ENCODE measurements at places on chromosomes 3 and 15. TPM values are rescaled to one million over a fixed set of nuclear protein-coding genes. Genes with fewer than 3 reads are reported as not detected.

- no peak overlapping the region for H3K27ac ChIP-seq
- no peak overlapping the region for H3K4me3 ChIP-seq
- H3K4me1 ChIP-seq: no peaks in the 10 kb centered on the region
- DNase-seq: no peak
Observed at GRCh38 chr3:29577250-29577649, 296.4 kb downstream of the RBMS3 start.

The CLN6 gene
- total RNA-seq: 18.7 TPM

The GRM7 gene
- total RNA-seq: 2.7 TPM

DNA sequence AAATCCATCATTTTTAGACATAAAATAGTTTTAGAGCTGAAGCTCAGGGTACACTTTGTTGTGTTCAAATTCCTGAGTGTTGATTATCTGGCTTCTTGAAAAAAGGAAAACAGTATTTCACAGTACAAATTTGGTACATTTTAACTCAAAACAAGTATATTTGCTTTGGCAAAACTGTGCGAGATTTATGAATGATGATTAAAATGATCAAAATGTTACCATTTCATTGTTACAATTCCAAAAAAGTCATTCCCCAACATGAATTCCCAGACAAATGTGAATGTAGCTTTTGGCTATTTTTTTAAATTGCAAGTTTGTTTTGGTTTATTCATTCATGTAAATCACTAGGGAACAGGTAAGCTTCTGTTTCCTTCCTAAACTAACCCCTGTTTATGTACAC is 347.4 kb upstream of the DCBLD2 start:
- peaks cover 3% of the 10 kb centered on the region for H3K36me3 ChIP-seq
- no peak overlapping the region for H3K4me3 ChIP-seq

DNA sequence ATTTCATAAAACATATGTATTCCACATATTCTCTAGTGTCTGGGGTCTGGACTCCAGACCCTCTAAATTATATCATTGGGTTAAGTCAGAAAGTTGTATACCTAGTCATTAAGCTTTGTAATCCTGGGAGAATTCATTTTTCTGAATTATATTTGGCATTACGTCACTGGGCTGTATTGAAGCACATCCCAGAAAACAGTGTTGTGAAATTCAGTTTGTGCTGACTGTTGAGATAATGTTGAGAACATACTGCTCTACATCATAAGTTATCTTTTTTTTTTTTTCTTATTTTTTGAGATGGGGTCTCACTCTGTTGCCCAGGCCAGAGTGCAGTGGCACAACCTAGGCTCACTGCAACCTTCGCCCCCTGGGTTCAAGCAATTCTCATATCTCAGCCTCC is 153.1 kb upstream of the STT3B start:
- H3K4me3 ChIP-seq: no peak overlapping the region
- no peaks in the 10 kb centered on the region for H3K27me3 ChIP-seq
- H3K27ac ChIP-seq: no peak overlapping the region
- no peaks in the 10 kb centered on the region for H3K36me3 ChIP-seq
- no peak for DNase-seq
- H3K4me1 ChIP-seq: peaks cover 7% of the 10 kb centered on the region

GRCh38 chr15:49752517-49752916 is 131.7 kb downstream of the DTWD1 start:
- no peak for DNase-seq
- H3K36me3 ChIP-seq: no peaks in the 10 kb centered on the region
- no peaks in the 10 kb centered on the region for H3K4me1 ChIP-seq
- no peaks in the 10 kb centered on the region for H3K27me3 ChIP-seq

The ST3GAL6 gene
- total RNA-seq: 15.0 TPM

DNA sequence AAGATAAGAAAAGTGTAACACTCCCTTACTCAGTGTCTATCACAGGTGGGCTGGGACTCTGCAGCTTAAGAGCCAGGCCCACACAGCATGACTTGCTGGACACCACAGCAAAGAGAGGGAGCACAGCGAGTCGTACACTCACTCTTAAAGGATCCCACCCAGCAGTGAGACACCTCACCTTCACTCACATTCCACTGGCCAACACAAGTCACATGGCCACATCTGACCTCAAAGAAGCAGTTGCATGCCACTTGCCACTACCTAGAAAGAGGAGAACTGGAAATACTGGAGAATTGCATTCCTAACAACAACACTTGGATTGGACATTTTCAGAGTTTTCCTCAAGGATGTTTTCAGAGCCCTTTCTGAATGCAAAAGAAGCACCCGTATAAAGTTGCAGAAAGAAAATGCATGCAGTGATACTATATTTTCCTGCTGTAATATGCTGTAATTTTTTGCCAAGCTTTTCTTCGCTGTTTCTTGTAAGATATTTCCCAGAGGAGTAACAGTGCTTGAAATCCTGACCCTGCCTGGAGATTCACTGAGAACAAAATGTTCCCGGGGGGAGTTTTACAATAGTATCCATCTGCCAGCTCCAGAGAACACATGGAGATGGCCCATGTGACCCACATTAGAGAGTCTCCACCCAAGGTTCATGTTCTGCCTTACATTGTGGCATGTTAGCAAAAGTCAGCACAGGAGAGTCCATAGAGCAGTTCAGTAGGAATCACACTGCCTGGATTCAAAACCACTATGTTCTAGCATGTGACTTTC is 42.2 kb downstream of the TRIM42 start:
- no peaks in the 10 kb centered on the region for H3K27me3 ChIP-seq
- no peak overlapping the region for H3K4me3 ChIP-seq
- peak overlapping the region; percentile 42 for H3K27ac ChIP-seq

DNA sequence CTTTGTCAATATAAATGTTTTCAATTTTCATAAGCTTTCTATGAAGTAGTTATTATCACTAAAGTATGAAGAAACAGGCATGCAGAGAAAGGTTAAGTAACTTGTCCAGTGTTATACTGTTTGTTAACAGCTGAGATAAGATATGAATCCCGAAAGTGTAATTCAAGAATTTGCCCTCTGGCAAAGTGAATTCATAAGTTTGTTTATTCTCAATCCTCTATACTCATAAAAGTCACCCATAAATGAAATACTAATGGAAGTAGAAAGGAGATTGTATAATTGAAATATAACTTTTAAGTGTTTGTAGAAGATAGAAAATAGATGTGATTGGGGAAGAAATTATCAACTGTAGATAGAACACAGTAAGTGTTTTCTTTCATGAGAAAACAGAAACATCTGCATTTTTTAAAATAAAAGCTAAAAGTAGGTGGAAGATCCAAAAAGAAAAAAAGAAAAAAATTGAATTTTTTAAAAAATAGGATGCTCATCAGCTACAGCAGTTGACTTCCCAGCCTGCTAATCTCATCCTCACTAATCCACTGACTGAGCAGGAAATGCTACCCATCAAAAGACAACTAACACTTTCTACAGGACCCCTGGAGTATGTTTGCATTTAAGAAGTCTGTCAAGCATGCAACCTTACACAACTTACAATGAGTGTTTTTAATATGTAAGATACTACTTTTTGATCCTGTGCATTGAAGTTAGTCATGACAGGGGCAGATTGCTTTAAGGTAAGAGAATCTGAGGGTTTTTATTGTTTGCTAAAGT is 878.1 kb downstream of the SI start:
- no peak overlapping the region for H3K4me3 ChIP-seq
- H3K36me3 ChIP-seq: no peaks in the 10 kb centered on the region
- no peak for DNase-seq
- no peak overlapping the region for H3K27ac ChIP-seq

The KBTBD12 gene
- total RNA-seq: 0.07 TPM

- H3K36me3 ChIP-seq: no peaks in the 10 kb centered on the region
- H3K27ac ChIP-seq: no peak overlapping the region
- no peak for DNase-seq
- H3K4me1 ChIP-seq: no peaks in the 10 kb centered on the region
- no peak overlapping the region for H3K4me3 ChIP-seq
Observed at GRCh38 chr3:48118322-48118721, 69.9 kb downstream of the CDC25A start.

- H3K27ac ChIP-seq: no peak overlapping the region
- no peaks in the 10 kb centered on the region for H3K27me3 ChIP-seq
- H3K36me3 ChIP-seq: no peaks in the 10 kb centered on the region
Observed at GRCh38 chr3:88960019-88960418, 147.4 kb upstream of the EPHA3 start.

GRCh38 chr3:133573629-133574194 is at the start of gene CDV3:
TSS of gene CDV3 (plus strand) at chr3:133573686. CDS start at chr3:133574045, 359 bp downstream.
- peaks cover 4% of the 10 kb centered on the region for H3K36me3 ChIP-seq
- H3K27ac ChIP-seq: peak within 1 kb of the TSS; percentile 95
- no peak for DNase-seq
- peak within 1 kb of the TSS; percentile 88 for H3K4me3 ChIP-seq
- H3K27me3 ChIP-seq: no peaks in the 10 kb centered on the region
- H3K4me1 ChIP-seq: peaks cover 30% of the 10 kb centered on the region

DNA sequence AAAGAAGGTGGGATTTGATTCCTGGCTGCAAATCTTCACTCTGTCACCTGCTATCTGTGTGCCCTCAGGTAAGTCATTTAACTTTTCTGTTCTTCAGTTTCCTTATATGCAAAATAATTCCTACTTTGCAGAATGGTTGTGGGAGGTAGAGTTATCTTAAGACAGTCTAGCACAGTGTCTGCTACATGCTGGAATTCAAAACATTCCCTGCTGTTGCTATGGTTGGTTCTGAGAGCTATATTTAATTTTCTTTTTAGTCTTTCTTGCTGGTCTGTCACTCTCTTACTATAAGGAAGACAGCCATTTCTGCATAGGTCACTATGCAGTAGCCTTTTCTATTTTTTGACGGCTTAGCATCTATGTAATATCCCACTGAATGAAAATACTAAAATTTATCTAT is 4.0 kb upstream of the ADPGK start:
- H3K4me1 ChIP-seq: peaks cover 14% of the 10 kb centered on the region
- no peak for DNase-seq
- no peak overlapping the region for H3K4me3 ChIP-seq

DNA sequence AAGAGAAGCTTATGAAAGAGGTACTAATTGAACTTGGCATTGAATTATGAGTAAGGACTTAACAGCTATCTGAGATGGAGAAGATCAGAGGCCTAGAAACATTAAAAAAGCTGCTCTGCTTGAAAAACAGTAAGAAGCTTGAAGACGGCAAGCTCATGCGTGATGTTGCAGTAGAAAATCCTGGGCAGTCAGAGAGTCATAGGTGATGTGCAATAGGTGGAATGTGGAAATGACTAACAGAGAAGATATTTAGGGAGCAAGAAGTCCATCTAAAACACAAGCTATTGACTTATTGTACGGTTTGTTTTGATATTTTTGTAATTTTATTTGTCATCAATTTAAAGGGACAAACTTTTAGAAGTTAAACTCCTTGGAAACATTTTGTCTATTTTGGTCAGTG is 1101.4 kb downstream of the ROBO2 start:
- H3K4me1 ChIP-seq: no peaks in the 10 kb centered on the region
- DNase-seq: no peak
- H3K27ac ChIP-seq: no peak overlapping the region

- DNase-seq: peak; percentile 60
- peaks cover 4% of the 10 kb centered on the region for H3K27me3 ChIP-seq
- peak within 1 kb of the TSS; percentile 78 for H3K27ac ChIP-seq
Observed at GRCh38 chr3:127822041-127822681, at the start of gene MGLL. TSS of gene MGLL (minus strand) at chr3:127822515. CDS start at chr3:127822318, 197 bp downstream.

DNA sequence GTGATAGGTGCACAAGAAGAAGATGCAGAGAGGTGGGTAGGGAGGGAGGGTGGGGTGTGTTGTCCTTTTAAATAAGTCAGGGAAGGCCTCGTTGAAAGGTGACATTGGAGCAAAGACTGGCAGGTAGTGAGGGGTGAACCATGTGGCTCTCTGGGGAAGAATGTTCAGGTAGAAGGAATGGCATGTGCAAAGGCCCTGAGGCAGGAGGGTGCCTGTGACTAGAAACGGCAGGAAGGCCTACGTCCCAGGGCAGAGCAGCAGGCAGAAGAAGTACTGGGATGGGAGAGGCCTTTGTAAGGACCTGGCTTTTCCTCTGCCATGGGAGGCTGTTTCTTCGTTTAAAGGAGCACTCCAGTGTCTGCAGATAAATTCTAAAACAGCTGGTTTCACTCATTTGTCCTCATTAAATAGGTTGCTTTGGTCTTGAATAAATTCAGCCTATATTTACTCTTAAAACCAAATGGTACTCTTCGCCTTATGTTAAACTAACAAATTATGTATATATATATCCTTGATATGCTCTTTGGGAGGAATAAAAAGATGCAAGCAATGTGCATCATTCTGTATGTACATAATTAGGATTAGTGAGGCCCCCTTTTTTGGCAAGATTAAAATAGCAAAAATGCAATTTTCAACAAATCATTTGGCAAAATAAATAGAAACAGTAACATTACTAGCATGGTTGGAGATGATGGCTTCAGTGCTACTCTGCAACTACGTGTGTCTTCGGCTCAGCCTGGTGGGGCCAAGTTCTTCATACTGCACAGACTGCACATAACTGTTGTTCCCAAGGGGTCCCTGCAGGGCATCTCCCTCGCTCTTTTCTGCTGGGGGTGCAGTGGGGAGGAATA is 151.4 kb downstream of the KLF13 start:
- H3K27ac ChIP-seq: no peak overlapping the region
- H3K4me1 ChIP-seq: no peaks in the 10 kb centered on the region
- DNase-seq: no peak
- peaks cover 38% of the 10 kb centered on the region for H3K27me3 ChIP-seq
- no peaks in the 10 kb centered on the region for H3K36me3 ChIP-seq

DNA sequence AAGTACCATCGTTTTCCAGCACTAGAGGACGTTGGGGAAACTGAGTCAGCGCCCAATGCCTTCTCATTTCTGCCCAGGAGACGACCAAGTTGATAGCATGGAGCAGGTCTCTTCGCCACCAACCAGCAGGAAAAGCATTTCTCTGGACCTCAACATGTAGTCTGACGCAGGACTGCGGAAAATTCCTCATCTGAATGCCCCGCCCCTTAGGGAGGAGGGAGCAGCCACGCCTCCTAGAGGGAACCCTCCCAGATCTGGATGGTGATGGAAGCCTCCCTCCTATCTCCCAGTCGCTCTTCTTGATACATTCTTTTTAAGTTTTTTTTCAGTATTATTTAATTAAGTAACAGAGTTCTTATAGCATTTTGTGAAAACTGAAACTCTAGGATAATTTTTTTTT is 17.4 kb upstream of the MINDY4B start:
- H3K27me3 ChIP-seq: peaks cover 4% of the 10 kb centered on the region
- no peaks in the 10 kb centered on the region for H3K36me3 ChIP-seq
- DNase-seq: no peak
- no peaks in the 10 kb centered on the region for H3K4me1 ChIP-seq
- no peak overlapping the region for H3K4me3 ChIP-seq
- no peak overlapping the region for H3K27ac ChIP-seq
